ENCODE measurements at places on chromosomes 7 and 10.

- DNase-seq, result no peak
Observed at GRCh38 chr10:52668024-52668423, 104.6 kb downstream of the MBL2 start.

GRCh38 chr7:40393660-40394059 lies 258.9 kb downstream of the SUGCT start:
- DNase-seq, result no peak

GRCh38 chr10:112379635-112380296 lies 5.8 kb downstream of the ACSL5 start:
- DNase-seq, result no peak

DNA sequence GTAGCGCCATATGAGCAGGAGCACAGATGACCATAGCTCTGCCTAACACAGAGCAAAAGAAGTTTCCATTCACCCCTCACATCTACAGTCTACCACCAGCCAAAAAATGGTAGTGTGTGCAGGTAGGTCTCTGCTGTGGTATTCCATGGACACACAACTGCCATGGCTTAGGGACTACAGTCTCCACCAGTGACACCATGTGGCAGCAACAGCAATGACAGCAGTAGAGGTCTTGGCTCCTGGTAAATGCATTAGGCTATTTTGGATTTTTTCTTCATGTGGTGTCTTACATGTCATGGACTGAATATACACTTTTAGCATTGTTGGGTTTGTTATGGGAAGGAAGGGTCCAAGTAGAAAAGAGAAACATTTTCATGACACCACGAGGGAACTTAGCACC lies 70.1 kb upstream of the CABCOCO1 start:
- DNase-seq, result no peak

DNA sequence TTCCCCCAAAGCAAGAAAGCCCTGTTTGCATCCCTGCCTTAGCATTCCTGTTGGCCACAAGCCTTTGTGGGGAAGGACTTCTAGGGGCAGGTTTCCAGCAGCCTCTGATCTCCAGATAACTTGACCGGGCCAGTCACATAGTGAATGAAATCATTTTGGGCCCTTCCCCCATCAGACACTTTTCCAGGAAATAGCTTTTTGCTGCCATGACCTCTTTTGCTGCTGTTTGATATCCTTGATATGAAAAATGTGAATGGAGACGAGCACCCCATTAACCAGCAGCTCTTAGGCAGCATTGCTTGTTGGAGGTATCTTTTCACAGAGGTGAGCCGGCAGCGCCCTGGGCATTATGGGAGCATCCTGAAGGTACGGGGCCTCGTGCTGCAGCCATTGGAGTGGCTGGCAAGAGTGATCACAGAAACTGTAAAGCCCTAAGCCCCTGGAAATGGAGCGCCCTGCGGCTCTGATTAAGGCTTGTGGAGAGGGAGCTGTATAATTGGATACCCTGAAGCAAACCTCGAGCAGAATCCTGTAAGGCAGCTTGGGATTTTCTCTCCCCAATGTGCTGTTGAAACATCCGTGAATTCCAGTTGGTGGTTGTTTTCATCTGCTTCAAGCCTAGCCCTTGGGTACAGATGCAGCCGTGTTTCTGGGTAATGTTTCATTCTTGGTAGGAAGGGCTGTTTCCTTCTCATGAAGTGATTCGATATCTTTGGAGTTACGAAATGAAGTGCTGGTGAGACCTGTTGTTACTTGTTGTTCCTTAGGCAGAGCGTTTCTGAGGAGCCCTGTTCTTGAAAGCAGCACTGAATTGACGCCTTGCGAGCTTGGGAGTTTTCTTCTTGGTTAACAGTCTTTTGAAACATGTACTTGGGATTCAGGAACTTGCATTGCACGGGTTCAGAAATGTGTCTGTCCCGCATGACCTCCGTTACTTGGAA lies 179.0 kb downstream of the PTEN start:
- DNase-seq, result no peak

DNA sequence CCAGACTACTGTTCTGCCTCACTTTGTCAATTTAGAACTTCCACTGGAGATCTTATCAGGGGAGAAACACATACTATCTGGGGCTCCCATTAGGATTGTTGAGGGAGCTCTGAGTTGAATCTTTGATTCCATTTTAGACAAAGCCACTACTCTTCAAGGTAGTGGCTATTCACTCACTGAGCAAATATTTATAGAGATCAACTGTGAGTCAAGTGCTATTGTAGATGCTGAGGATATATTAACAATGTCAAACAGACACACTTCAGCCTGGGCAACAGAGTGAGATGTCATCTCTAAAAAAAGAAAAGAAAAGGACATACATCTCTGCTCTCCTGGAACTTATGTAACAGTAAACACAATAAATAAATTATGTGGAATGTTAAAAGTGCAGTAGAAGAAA lies 315.3 kb downstream of the PTEN start:
- DNase-seq, result no peak

DNA sequence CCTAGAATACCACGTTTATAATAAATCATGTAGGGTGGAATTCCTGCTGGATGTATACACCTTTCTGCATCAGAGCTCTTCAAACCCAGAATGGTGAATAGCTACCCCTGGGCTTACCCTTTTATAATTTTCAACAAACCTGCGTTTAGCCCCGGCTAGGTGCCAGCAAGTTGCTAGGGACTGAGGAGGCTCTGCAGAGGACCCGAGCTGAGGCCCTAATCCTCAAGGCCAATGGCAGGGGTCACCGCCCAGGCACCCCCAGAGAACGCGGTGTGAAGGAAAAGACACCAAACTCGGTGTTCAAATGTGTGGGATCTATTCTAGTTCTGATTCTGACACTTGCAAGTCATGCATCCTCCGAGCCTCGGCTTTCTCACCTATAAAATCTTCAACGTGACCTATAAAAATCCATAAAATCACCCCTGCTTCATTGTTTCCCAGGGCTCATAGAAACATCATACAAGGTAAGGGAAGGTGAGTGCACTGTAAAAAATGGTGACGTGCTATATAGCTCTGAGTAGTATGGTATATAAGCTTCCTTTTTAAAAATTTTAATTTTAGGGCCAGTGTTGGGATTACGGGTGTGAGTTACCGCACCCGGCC lies 2.5 kb upstream of the ANXA11 start:
- DNase-seq, result no peak

GRCh38 chr7:45039106-45039505 lies 39.1 kb downstream of the CCM2 start:
- no peak for DNase-seq

DNA sequence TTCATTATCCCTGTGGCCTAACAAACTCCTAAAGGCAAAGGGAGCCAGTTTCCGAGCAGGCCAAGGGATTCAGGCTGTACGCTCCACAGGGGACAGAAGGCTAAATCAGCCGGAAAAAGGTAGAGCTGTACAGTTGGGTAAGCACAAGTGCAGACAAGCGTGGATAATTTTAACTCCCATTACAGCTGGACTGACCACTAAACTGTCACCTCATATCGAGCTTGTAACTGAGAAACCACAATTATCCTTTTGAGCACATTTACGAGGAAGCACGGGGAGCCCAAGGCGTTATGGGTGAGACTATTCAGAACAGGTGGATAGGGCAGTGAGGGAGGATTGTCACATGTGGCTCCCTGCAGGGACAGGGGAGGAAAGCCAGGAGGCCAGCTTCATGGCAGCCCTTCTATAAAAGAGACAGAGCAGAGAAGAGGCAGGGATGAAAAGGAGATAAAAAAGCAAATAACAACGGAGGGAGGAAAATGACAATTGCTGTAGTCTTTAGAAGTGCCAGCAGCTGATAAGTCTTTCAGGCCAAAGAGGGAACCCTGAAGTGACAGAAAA lies 288.0 kb downstream of the FGFR2 start:
- no peak for DNase-seq

GRCh38 chr7:23467806-23468525 lies 2.3 kb downstream of the IGF2BP3 start:
- DNase-seq, result no peak

GRCh38 chr7:138887872-138888656 lies 90.1 kb upstream of the ATP6V0A4 start:
- no peak for DNase-seq

- no peak for DNase-seq
Observed at GRCh38 chr7:76202666-76203030, 952 bp downstream of the SRRM3 start.

- DNase-seq, result no peak
Observed at GRCh38 chr7:108613147-108613948, 43.7 kb downstream of the DNAJB9 start.

- DNase-seq, result no peak
Observed at GRCh38 chr7:20647908-20648776, 32.7 kb downstream of the ABCB5 start.

DNA sequence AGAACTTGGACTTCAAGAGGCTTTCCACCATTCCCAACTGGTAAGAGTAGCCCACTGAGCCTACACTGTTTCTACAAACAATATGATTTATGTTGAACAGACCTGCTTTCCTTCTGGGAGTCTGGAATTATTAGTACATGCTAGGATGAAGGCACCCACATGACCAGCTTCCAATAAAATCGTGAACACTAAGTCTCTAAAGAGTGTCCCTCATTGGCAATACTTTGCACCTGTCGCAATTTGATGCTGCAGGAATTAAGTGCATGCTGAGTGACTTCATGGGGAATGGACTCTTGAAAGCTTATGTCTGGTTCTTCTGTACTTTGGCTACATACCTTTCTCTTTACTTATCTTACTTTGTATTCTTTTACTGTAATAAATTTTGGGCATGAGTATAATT lies 305.2 kb upstream of the GHITM start:
- no peak for DNase-seq
